ENCODE measurements at places on chromosomes 5 and 9.

DNA sequence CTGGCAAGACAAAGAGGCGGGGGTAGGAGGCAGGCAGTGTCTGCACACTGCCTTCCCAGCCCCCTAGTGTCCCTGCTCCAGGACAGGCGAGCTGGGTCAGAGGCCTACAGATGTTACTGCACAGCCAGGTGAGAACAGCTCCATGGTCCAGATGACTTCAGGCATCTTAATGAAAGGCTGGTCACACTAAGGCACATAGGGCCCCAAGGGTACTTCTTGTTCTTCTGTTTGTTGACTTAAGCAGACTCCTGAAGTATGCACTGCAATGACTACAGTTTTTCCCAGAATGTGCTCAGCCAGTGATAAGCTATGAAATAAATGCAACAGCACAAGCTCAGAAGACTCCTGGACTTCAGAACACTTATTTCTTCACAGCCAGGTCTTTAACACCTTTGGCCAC is 27.4 kb downstream of the ATPSCKMT start:
- no peak for DNase-seq

GRCh38 chr9:8543219-8543618 is 743.6 kb upstream of the DMAC1 start:
- DNase-seq = no peak

- DNase-seq = no peak
These were observed 472.9 kb downstream of the ARHGEF28 start for GRCh38 chr5:74098941-74099340.

DNA sequence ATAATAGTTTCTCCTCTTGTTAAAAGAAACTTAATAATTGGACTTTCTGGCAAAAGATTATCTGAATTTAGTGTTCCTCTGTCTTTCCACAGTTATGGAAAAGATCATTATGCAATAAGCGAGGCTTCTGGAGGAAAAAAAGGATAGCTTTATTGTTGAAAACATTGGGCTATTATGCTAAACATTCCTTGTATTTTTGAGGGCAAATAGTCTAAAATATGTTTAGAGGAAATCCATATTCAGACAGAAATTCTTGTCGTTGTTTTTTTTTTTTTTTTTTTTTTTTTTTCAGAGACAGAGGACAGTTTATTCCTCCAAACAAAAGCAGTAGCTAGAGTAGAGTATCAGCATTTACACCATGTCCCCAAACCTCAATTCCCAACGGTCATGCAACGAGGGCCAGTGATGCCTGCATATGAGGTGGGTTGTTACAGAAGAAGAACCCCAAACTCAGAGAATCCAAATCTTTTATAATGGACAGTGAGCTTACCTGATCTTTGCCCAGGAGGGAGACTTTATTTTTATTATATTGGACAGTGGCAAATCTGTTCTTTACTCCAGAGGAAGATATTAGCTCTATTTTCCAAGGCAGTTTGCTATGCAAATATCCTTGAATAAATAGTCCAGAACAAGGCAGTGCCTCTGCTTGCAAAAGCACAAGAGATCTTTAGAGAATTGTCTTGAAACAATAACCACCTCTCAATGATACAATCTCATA is 48.4 kb upstream of the CDK5RAP2 start:
- DNase-seq = no peak

DNA sequence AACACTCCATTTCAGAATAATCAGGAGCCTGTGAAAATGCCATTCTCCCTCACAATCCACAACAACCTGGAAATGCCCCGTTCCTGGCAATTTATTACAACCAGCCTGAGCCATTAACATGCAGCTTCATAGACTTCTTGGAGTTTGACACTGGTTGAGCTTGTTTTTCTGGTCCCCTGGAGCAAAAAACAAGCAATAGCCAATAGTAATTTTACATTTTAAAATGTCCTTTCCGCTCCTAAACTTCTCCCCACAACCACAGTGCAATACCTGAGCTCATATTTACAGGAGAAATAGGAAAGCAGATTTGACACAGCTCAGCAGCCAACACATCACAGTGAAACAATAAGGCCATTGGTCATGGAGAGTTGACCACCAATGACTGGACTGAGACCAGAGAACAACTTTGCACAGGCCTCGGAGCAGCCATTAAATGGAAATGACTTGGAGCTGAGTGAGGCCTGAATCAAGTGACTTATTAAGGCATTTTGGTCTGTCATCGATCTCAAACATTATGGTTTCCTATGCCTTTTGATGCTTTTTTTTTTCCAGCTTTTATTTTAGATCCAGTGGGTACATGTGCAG is 73.0 kb downstream of the ENC1 start:
- no peak for DNase-seq

- DNase-seq = no peak
These were observed 664 bp upstream of the IGFBPL1 start for GRCh38 chr9:38424918-38425317.

GRCh38 chr5:134455466-134455865 is 43.8 kb upstream of the CDKN2AIPNL start:
- no peak for DNase-seq

DNA sequence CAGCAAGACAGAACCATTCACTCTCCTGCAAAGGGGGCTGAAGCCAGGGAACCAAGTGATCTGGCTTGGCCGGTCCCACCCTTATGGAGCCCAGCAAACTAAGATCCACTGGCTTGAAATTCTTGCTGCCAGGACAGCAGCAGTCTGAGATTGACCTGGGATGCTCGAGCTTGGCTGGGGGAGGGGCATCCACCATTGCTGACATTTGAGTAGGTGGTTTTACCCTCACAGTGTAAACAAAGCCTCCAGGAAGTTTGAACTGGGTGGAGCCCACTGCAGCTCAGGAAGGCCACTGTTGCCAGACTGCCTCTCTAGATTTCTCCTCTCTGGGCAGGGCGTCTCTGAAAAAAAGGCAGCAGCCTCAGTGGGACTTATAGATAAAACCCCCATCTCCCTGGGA is 60.5 kb downstream of the TNFSF8 start:
- DNase-seq = no peak

Data from GOT3 (cell line).